Suprapubic skin (tissue), 4 donors: ENCODE measurements at places on chromosomes 3 and 15. TPM values are rescaled to one million over a fixed set of nuclear protein-coding genes. Genes with fewer than 3 reads are reported as not detected.

DNA sequence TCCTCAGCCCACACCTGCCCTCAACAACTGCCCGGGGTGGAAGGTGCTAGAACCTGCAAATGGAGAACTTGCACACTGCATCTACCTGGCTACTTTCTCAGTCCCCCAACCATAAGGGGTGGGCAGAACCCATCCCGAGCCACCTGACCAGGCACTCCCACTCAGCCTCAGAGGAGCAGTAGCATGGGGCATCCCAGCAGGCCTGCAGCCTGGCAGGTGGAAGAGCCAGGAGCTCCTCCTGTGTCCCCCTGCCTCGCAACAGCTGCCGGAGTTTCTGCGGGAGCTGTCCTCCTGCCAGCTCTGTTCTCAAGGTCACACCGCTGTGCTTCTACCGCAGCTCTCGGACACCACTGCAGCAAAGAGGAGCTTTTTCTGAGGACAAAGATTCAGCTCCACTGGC is 27.5 kb downstream of the RAB6B start:
- DNase-seq = no peak

RTP3 gene
- total RNA-seq = not detected

ITIH4 gene
- 2.1 TPM for total RNA-seq

GRCh38 chr3:58482917-58483636 is 8.8 kb upstream of the KCTD6 start:
- no peak for DNase-seq

SLC7A14 gene
- total RNA-seq = not detected

SLC2A2 gene
- total RNA-seq = 2.0 TPM

GRCh38 chr3:188956839-188957489 is 214.8 kb upstream of the TPRG1 start:
- no peak for DNase-seq

MYO5C gene
- 17.8 TPM for total RNA-seq

DNA sequence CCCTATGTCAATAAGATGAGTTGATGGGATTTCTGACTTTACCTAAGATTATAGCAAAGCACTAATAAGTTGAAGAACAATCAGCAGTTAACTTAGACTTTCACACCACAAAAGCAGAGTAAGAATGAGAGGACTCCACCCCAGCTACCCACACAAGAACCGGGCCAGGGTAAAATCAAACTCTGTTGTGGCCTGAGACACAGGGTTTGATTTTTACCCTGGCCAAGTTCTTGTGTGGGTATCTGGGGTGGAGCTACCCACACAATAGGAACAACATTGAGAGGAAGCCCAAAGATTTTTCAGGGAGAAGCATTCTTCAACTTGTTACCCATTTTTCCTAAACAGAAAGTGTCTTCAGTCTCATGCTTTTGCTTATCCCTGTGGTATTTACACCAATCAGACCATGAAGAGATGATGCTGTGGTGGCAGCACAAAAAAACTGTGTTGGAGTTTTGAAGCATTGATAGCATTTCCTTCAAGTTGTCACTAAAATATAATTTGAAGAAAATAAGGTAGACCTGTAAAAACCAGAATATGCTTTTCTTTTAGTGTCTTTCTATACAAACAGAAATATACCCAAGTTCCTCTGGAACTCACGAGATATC is 25.6 kb downstream of the CPOX start:
- DNase-seq = no peak

GRCh38 chr3:114363554-114364202 is 69.8 kb downstream of the TIGIT start:
- DNase-seq = no peak

DNA sequence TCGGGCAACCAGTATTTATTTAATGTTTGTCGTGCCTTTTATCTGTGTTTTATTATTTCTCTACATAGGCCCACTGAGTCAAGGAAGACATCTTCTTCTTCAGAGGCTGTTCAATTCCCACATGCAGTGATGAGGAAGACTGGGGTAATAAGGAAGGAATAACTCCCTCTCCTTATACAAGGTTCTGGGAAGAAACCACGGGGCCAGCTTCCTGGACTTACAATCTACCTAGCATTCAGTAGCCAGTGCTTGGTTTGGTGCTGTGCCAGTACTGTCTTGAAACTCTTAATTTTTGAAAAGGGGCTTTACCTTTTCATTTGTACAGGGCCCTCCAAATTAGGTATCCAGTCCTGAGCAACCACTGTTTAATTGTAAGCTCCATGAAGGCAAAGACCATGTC is 51.2 kb downstream of the SRGAP3 start:
- DNase-seq = no peak

GRCh38 chr3:65548848-65549625 is 489.7 kb downstream of the MAGI1 start:
- no peak for DNase-seq

NSMCE3 gene
- total RNA-seq = 5.0 TPM

ABCC5 gene
- 10.9 TPM for total RNA-seq
